SJSA1 (cell line): ENCODE measurements at places on chromosomes 5 and 9.

GRCh38 chr9:128168731-128169308, 8.8 kb downstream of the BBLN start:
- DNase-seq = no peak

DNA sequence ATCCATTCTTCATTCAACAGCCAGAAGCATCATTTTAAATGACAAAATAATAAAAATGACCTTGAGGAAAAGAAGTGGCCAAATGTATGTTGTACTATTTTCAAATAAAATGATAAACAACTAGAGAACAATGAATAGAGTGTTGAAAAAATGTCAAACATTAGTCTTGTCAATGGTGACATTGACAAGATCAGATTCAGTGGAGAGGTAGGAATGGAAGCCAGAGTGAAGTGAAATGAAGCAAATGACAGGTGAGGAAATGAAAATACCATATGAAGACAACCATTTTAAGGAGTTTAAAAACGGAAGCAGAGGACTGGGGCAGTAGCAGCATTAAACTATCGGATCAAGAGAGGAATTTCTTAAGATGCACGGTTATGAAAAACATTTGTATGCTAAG, 38.2 kb upstream of the COX7C start:
- DNase-seq = no peak

- peak; percentile 49 for DNase-seq
Measured at GRCh38 chr9:116275418-116276195, 122.0 kb downstream of the PAPPA start.

DNA sequence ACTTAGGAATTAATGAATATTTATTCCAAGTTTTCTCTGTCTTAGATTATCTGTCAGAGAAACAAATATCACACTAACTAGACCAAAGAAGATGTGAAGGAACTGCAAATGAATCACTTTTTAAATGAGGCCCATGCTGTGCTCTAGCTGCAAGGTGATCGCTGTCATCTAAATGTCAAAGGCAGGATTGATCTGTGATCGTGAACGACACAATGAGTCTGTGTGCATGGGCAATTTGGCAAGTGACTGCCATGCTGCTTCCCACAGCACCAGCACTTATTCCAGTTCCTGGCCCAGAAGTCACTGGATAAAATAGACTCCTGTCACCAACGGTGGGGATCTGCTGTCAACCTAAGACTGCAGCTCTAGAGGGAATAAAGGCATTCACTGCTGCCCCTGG, 141.2 kb downstream of the TRIM36 start:
- DNase-seq = no peak

DNA sequence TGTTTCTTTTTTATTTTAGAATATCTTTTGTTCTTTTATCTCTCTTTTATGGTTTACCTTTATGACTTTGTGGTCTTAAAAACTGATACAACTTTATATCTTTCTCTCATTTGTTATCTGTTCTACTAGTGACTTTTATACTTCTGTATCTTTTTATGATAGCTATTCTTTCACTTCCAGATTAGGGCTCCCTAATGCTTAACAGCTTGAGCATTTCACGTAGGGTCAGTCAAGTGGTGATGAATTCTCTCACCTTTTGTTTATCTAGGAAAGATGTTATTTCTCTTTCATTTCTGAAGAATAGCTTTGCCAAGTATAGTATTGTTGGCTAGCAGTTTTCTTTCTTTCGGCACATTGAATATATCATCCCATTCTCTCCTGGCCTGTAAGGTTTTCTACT, 123.6 kb downstream of the NUDT12 start:
- no peak for DNase-seq

DNA sequence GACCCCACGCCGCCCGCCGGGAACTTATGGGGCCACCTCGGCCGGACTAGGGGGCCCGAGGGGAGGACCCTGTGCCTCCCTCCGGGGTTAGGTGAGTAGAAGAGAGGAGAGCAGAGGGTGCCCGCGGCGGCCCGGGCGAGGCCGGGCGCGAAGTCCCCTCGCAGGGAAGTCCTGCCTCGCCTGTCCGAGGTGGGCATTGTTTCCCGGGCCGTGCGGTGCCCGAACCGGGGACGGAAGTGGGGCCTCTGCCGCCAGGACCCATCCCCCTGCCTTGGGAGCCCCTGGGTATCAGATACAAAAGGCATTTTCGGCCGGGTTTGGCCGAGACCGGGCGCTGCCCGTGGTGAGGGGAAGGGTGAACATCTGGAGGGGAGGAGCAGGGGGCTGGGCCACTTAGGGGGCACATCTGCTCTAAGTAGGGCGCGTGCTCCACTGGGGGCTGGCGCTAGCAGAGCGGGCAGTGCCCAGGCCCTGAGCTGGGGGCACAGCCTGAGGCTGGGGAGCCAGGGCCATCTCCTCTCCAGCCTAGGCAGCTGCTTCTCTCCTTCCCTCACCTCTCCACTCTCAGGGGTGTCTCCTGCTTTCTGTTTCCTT, 48.2 kb downstream of the DAB2IP start:
- no peak for DNase-seq

- peak; percentile 22 for DNase-seq
Measured at GRCh38 chr5:41270423-41271251, 57.3 kb upstream of the C6 start.

GRCh38 chr9:92463984-92464383, 18.3 kb downstream of the ASPN start:
- peak; percentile 34 for DNase-seq

DNA sequence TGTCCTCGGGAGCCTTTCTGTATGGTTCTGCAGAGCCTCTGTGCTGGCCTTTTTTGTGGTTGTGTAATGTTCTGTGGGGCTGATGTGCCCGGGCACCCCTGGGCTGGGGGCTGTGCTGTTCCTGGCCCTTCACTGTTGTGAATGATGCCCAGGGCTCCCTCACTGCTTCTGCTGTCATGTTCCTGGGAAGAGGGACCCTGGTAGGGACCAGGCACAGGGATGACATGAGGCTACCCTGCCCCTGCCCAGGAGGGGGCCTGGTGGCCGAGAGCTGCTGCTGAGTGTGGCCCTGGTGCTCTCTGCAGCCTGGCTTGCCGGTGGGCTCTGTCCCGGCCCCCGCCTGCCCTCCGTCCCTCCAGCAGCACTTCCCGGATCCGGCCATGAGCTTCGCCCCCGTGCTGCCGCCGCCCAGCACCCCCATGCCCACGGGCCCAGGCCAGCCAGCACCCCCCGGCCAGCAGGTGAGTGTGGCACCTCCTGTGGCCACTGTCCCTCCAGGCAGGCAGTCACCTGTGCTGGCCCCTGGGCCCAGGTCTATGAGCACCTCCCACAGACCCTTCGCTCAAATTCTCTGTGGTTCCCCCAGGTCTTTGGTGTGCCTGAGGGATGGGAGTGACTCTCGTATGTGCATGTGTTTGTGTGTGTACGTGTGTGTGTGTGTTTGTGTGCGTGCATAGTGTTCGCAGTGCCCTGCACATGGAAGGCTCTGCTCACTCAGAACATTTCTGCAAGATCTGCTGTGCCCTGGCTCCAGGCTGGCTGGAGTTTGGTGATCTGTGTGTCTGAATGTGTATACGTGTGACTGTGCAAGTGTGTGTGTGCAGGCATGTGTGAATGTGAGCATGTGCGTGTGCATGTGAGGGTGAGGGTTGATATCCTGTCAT, 72.3 kb downstream of the WNK2 start:
- DNase-seq = no peak

DNA sequence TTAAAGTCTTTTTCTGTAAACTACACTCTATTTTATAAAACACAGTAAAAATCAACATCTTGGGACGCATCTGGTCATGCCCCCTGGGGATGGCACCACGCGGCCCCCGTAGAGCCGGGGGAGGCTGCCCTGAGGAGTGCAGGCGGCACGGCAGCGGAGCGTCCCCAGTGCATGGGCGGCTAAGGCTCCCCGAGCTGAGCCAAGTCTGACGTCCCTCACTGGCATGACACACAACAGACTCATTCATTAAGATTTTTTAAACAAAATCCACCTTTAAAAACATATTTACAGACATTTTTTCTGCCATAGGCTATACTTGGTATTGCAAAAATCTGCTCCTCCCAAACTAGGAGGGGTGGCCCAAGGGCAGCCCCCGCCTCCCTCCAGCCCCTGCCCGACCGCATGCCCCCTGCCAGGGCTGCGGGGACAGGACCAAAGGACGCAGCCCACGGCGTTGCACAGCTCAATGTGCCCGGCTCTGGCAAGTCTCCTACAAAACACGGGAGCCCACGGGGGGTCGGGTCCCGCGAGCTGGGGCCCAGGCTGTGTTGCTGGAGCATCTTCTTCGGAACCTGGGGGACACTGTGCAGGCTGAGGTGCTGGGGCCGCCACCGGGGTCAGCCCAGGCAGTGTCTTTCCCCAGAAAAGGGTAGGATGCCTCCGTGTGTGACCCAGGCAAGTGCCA, 11.8 kb upstream of the SEC16A start:
- DNase-seq = no peak

DNA sequence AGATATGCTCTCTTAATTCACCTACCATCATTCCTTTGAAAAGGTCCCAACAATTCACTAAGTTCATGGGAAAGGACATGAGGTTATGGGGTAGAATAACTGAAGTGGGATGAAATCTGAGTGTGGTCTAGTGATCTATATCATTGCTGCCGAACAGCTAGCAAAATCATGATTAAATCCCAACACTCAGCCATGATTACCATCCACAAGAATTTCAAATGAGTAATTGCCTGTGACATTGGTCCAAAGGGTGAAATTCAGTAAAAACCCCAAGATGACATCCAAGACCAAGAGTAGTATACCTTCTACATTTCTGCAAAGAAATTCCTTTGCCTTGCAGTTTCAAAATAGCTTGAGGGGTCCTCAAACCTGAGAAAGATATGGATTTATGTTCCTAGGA, 225.6 kb downstream of the SPOCK1 start:
- DNase-seq = no peak

DNA sequence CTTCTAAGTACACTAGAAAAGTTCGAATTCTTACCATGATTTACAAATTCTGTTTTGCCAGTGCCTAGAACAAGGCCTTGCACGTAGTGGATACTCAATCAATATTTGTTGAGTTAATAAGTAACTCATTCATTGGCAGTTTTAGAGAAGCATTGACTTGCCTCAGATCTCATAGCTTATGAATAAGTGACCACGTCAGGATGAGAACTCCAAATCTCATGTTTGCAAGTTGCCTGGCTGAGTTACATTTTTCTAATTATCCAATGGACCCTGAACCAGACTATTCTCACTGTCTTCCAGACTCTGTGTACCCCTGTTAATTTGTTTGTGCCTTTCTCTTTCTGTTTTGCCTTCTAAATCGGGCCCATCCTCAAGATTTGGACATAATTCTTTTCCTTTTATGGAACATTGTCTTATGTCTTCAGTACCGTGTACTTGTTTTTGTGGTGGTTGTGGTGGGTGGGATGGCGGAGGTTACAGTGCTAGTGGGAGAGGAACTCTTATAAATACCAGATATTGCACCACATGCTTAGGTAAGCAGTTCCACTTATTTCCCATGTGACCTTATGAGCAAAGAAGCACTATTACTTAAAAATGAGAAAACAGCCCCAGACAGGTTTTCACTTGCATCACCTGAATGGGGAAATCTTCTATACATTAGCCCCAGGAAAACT, 96.3 kb downstream of the UNC13B start:
- no peak for DNase-seq

DNA sequence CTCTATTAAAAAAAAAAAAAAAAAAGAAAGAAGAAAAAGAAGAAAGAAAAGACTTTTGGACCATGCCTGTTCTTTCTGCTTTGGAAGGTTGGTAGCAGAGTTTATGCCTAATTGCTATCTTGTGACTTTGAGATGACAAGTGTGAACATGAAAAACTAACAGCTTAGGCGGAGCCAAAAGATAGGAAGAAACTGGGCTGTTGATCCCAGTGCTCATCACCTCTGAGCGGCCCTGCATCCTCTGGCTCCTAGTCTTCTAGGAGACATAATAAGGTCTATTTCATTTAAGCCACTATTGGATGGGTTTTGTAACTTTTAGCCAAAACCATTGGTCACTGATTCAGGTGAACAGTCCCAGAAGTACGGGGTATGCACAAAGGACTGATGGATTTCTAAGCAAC, 34.4 kb upstream of the ATP6V1G1 start:
- DNase-seq = no peak

- DNase-seq = no peak
Measured at GRCh38 chr5:178378527-178379484, 146.2 kb upstream of the PHYKPL start.

DNA sequence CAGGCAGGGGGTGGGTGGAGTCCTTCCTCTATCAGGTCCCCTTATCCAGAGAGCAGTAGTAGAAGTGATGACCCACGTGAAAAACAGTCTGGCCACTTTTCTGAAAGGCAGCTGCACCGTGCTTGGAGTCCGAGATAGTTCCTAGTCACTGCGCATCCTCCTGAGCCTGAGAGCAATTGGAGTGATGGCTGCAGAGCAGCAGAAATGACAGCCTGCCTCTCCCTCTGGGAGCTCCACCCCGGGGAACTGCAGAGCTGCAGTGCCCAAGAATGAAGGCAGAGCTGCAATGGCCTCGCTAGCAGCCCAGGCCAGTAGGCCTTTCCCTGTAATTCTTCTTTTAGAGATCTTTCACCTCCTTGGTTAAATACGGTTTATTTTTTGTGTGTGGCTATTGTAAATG, 82.6 kb downstream of the CETN3 start:
- no peak for DNase-seq

GRCh38 chr9:96085491-96086143, 210.1 kb downstream of the ERCC6L2 start:
- no peak for DNase-seq

- DNase-seq = no peak
Measured at GRCh38 chr9:19934301-19934871, 145.5 kb upstream of the SLC24A2 start.

GRCh38 chr9:18404434-18405029, 69.4 kb upstream of the ADAMTSL1 start:
- DNase-seq = no peak

GRCh38 chr9:32969270-32969669, 32.2 kb downstream of the APTX start:
- DNase-seq = no peak

GRCh38 chr5:135632798-135633197, 54.0 kb upstream of the CXCL14 start:
- no peak for DNase-seq

- no peak for DNase-seq
Measured at GRCh38 chr9:123208626-123209174, 59.7 kb downstream of the STRBP start.

DNA sequence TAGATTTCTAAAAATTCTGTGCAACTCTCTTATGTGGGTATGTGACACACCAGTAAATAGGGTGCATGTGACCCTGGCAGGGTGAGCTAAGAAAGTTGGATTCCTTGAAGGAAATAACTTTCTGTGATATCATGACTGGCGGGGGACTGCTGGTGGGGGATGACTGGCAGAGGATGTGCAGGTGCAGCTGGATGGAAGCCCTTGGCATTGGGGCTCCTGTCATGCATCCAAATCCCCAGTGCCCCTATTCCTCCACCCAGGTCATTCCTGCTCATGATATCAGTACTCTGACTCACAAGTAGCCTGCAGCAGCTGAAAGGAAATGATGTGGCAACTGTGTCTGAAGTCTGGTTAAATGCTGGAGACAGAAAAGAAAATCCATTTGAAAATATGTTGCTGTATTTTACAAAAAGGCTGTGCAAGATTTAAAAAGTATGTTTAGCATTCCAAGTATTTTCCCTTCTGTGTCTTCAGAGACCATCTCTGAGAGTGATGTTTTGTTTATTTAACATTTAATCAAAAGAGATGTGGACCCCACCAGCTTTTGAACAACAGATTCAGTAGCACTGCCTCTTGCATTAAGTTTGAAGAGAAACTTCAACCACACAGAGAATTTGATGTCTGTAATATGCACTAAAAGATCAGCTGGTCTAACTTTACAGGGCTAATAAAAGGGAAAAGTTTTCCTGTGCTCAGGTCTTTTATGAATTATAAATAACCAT, 17.9 kb upstream of the ZSWIM6 start:
- DNase-seq = peak; percentile 58

- no peak for DNase-seq
Measured at GRCh38 chr5:105903069-105903468, 1767.7 kb downstream of the EFNA5 start.

GRCh38 chr5:137218896-137219295, 280.2 kb downstream of the SPOCK1 start:
- no peak for DNase-seq
